ENCODE measurements at places on chromosomes 3 and 15. TPM values are rescaled to one million over a fixed set of nuclear protein-coding genes. Genes with fewer than 3 reads are reported as not detected.

GRCh38 chr15:26894181-26894580, 27.3 kb downstream of the GABRA5 start:
- H3K4me1 ChIP-seq = no peaks in the 10 kb centered on the region
- no peak for DNase-seq
- H3K36me3 ChIP-seq = no peaks in the 10 kb centered on the region
- H3K4me3 ChIP-seq = no peak overlapping the region

Gene TTC23
- total RNA-seq = 18.6 TPM

Gene RBMS3
- total RNA-seq = 42.3 TPM

DNA sequence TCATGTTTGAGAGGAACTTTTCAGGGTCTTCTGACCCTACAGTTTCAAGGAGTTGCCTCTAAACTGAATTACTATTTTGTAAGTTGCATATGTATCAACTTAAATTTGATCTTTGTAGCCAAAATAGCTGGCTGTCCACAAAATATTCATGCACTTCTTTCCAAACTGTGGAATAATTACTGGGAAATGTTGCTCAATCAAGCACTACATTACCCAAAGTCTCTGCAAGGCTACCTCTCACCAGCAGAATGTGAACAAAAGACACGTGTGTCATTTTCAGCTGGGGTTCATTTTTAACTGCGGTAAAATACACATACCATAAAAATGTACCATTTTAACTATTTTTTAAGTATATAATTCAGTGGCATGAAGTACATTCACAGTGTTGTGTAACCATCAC, 320.4 kb downstream of the CTNNB1 start:
- no peak overlapping the region for H3K27ac ChIP-seq
- no peaks in the 10 kb centered on the region for H3K36me3 ChIP-seq
- H3K4me1 ChIP-seq = no peaks in the 10 kb centered on the region

Gene AADAC
- 0.27 TPM for total RNA-seq

GRCh38 chr15:100170291-100171210, 171.2 kb downstream of the ADAMTS17 start:
- H3K4me3 ChIP-seq = no peak overlapping the region
- H3K27ac ChIP-seq = no peak overlapping the region
- H3K36me3 ChIP-seq = no peaks in the 10 kb centered on the region
- no peaks in the 10 kb centered on the region for H3K27me3 ChIP-seq
- DNase-seq = no peak

- no peak overlapping the region for H3K27ac ChIP-seq
- H3K36me3 ChIP-seq = no peaks in the 10 kb centered on the region
- no peak overlapping the region for H3K4me3 ChIP-seq
- H3K4me1 ChIP-seq = no peaks in the 10 kb centered on the region
These were observed 8.5 kb upstream of the PSMD6 start for GRCh38 chr3:64031540-64032508.

- H3K4me1 ChIP-seq = no peaks in the 10 kb centered on the region
- H3K36me3 ChIP-seq = no peaks in the 10 kb centered on the region
- no peak for DNase-seq
- no peaks in the 10 kb centered on the region for H3K27me3 ChIP-seq
These were observed 192.6 kb upstream of the POU1F1 start for GRCh38 chr3:87468938-87469337.

- no peak overlapping the region for H3K4me3 ChIP-seq
- no peak overlapping the region for H3K27ac ChIP-seq
- H3K36me3 ChIP-seq = no peaks in the 10 kb centered on the region
- H3K27me3 ChIP-seq = no peaks in the 10 kb centered on the region
- H3K4me1 ChIP-seq = no peaks in the 10 kb centered on the region
- DNase-seq = no peak
These were observed 50.2 kb downstream of the GABRB3 start for GRCh38 chr15:26722621-26723160.

- DNase-seq = no peak
- H3K4me3 ChIP-seq = no peak overlapping the region
- H3K4me1 ChIP-seq = peaks cover 5% of the 10 kb centered on the region
- no peak overlapping the region for H3K27ac ChIP-seq
- H3K36me3 ChIP-seq = no peaks in the 10 kb centered on the region
These were observed 17.3 kb downstream of the SUCNR1 start for GRCh38 chr3:151890721-151891141.

- no peaks in the 10 kb centered on the region for H3K36me3 ChIP-seq
- no peaks in the 10 kb centered on the region for H3K27me3 ChIP-seq
- no peak overlapping the region for H3K4me3 ChIP-seq
- DNase-seq = no peak
These were observed 4.5 kb downstream of the RAF1 start for GRCh38 chr3:12659316-12660015.

DNA sequence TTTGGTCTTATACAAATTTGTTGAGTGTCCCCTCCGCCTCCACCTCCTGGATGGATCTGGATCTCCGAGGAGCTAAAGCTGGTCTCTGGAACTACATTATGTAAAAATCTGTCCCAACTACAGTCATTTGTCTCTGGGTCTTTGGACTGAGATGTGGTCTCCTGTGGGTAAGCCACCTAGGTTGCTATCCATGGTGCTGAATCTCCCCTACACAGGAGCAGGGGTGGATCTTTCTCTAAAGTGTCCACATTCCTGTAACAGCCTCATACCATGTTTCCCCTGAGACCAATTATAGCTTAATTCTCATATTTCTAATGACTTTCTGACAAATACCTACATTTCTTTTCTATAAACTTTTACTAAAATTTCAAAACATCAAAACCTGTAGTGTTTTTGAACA, 625.8 kb downstream of the TAFA4 start:
- H3K27me3 ChIP-seq = no peaks in the 10 kb centered on the region
- H3K36me3 ChIP-seq = no peaks in the 10 kb centered on the region
- no peaks in the 10 kb centered on the region for H3K4me1 ChIP-seq
- DNase-seq = no peak
